ENCODE measurements at places on chromosomes 13 and 19.

GRCh38 chr13:76958841-76959432 is 10.6 kb downstream of the ACOD1 start:
- DNase-seq, result no peak

- DNase-seq, result no peak
Measured at GRCh38 chr19:48507911-48508439, 3.7 kb downstream of the LMTK3 start.

- DNase-seq, result no peak
Measured at GRCh38 chr19:46976845-46977320, 42.8 kb upstream of the NPAS1 start.

DNA sequence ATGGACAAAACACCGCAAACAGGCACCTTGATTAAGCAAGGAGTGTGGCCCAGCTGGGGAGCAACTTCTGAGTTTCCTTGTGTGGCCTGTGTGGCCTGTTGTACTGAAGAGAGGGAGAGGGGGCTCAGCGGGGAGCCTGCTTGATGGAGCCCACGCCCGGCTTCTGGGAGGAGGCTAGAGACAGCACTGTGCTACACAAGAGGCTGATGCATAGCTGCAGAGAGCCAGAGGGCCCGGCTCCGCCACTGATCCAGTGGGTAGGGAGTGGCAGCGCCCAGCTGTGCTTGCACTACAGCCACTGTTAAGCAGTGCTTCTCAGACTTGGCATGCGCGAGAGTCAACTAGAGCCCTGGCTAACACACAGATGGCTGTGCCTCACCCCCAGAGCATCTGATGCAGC is 19.0 kb downstream of the LYL1 start:
- no peak for DNase-seq

GRCh38 chr13:84237143-84237542 is 354.9 kb upstream of the SLITRK1 start:
- no peak for DNase-seq

GRCh38 chr13:79709471-79709870 is 228.5 kb downstream of the NDFIP2 start:
- no peak for DNase-seq

DNA sequence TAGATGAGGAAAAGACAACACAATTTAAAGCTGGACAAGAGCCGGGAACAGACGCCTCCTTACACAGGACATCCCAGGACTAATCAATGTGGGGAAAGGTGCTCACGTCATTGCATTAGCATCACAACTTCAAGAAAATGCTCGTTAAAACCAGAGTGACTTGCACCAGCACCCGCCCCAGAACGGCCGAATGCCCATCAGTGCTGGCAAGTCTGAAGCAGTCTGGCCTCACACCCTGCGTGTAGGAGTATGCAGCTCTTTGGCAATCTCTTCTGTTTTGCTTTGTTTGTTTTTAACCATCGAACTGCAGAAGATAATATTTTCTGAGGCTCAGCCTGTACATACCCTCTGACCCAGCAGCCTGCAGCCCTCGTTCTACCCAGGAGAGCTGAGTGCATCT is 44.8 kb upstream of the LDLR start:
- no peak for DNase-seq
